ENCODE measurements at places on chromosomes 2 and 18. TPM values are rescaled to one million over a fixed set of nuclear protein-coding genes. Genes with fewer than 3 reads are reported as not detected.

MRPL53 gene
- 18.5 TPM for total RNA-seq

DNA sequence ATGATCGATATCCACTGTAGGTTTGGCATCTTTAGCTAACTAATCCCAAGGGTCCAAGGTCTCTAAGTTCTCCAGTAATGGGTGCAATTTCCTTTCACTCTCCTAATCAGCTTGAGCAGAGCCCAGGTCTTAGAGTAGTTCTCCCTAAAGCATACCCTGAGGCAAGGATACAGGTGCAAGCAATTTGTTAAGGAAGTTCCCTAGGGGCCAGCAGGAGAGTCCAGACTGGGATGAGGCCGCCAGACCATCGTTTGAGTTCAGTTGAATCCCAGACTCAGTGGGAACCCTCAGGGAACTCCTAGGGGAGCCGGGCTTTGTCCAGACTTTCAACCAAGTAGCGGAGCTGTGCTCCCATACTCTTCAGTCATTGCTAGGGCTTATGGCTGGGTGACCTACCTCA, 835.4 kb upstream of the CDH2 start:
- DNase-seq: no peak

RAB6C gene
- not detected for total RNA-seq

DNA sequence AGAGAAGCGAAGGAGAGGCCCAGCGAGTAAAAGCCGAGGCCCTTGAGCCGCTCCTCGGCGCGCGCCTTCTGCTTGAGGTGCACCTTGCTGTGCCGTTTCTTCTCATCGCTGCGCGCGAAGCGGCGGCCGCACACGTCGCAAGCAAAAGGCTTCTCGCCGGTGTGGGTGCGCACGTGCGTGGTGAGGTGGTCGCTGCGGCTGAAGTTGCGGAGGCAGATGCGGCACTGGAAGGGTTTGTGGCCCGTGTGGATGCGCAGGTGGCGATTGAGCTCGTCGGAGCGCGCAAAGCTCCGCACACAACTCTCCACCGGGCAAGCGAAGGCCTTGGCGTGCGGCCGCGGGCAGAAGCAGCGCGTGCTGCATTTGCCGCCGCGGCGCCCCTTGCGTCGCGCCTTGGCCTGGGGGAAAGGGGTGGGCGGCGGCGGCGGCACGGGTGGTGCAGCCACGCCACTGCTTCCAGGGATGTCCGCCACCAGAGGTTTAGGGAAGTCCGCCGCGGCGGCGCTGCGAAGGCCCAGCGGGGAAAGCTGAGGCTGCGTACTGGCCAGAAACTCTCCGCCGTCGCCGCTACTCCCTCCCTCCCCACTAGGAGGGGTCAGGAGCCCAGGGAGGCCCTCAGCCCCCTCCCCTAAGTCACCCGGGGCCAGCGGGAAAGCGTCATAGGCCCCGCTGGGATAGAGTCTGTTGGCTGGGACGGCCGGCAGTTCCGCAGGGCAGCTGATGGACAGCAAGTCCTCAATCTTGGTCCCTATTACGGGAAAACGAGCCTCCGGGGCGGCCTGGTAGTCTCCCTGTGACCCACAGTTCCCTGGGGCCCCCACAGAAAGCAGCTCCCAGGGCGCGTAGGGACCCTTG, 1.7 kb downstream of the EGR4 start:
- DNase-seq: no peak

C18orf63 gene
- not detected for total RNA-seq

GRCh38 chr2:218465987-218466633, 47.2 kb downstream of the VIL1 start:
- DNase-seq: peak; percentile 47

DNA sequence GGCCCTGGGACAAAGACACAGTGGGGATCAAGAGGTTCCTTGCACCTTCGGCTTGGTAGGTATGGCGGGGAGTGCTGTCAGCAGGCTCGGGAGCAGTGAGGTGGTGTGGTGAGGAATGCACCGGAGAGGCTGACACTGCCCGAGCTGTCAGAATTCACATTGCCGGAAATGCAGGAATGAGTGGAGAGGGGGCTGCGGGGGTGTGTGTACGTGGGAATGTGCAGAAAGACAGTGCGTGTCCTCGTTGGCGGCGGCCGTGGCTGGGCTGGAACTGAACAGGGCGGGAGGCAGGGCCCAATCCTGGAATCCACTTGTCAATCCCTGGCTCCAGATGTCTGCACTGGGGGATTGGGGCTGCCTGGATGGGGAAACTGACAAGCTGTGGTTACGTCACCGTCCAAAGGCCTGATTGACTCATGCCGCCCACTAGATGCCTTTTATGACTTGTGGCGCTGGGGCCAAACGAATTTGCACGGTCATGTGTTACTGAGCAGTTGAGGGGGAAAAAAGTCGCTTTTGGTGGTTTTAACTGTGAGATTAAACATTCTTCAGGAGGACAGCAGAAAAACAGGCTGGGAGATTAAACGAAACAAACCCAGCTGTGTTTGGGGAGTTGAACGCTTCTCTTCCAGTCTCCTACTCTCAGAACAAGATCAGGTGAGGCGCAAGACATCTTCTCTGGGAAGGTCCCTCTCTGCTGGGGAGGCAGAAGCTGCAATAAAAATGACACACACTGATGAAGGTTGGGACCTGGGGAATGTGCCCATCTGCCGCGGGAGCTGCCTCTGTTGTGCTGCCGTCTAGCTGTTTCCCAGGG, 189.4 kb upstream of the GLI2 start:
- peak; percentile 98 for DNase-seq

TEKT4 gene
- not detected for total RNA-seq

IL1B gene
- total RNA-seq: 0.86 TPM

GRCh38 chr2:9213477-9214051, 7.0 kb downstream of the ASAP2 start:
- DNase-seq: no peak

GRCh38 chr2:169464882-169465281, 14.4 kb upstream of the BBS5 start:
- DNase-seq: no peak

DNA sequence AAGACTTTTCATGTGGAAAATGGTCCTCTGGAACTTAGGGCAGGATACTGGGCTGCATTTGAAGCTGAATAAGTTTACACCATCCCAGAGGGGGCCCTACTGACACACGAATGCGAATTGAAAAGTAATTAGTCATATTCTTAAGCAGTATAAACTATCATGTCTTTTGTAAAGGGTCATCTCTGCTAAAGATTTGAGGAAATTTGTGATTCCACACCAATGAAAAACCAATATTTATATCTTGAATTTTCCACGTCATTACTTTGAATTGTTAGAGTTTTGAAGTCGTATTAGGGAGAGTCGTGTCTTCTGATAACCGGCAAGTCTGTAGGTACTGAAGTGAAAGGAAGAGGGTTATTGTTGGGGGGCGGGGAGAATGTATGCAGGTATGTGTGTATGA, 4.1 kb upstream of the OTX1 start:
- no peak for DNase-seq

CHRND gene
- total RNA-seq: not detected

CAVIN2 gene
- 2.8 TPM for total RNA-seq

PCARE gene
- total RNA-seq: not detected

IL1R2 gene
- not detected for total RNA-seq

- DNase-seq: no peak
Measured at GRCh38 chr2:187655001-187655400, 100.8 kb upstream of the TFPI start.

GRCh38 chr2:239928391-239929350, 96.5 kb downstream of the NDUFA10 start:
- DNase-seq: peak; percentile 36

DNA sequence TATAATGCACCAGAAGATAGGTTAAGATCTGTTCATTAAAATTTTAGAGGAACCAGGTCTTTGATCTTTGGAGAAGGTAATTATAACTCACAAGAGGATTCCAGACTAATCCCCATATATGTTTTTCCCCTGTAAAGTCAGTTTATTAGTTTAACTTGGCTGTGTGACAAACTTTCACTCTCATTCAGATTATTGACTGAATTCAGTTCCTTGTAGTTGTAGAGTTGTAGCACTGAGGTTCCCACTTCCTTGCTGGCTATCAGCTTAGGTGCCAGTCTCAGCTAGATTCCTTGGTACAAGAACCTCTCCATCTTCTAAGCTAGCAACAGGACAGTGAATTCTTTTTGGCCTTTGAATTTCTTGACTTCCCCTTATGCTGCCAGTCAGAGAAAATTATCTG, 19.1 kb downstream of the REG1A start:
- DNase-seq: no peak

GRCh38 chr2:15303874-15304273, 257.3 kb downstream of the NBAS start:
- no peak for DNase-seq

GRCh38 chr18:48699761-48700160, 160.9 kb downstream of the CTIF start:
- DNase-seq: no peak

- DNase-seq: no peak
Measured at GRCh38 chr2:73285159-73285739, 971 bp upstream of the FBXO41 start.

ODC1 gene
- total RNA-seq: 106 TPM

DNA sequence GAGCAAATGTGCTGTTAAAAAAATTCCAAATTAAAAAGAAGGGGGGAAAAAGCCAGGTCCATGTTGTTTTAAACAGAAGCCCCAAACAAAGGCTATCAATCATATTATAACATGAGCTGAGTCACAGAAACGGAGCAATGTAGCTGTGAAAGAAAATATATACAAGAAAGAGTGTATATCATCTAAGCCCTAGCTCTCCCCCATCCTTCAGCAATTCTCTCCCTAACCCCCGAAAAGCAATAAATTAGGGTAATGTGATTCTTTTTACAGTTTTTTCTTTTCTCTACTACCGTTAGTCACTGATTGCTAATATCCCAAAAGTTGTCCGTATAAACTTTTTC, 25.3 kb downstream of the FEZ2 start:
- DNase-seq: no peak

DNA sequence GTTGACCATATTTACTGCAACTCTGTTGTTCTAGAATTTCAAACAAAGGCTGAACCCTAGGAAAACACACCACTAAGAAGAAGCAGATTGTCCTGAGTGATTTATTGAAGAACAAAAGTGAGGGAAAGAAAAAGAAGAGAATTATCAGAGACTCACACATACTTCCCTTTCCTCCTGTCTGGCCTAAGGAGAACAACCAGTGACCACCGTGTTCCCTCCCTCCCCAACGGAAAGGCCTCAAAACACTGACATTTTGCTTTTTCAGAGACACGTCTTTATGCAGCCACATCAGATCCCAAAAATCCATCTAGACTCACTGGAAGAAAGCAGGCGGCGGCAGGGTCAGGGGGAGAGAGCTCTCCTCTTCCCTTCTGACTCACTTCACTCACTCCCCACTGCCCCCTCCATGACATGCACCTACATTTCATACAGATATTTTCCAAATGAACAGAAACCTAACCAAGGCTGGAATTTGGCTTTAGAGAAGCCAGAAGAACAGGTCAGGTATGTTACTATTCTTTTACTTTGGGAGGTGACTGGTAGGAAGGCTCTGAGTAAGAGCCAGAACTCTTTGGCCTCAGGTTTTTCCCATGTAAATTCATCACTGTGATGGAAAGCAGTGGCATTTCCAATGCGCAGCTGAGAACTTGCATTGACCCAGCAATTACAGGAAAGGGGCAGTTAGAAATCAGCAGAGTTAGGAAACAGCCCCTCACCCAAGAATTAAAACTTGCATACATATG, 169.9 kb downstream of the BCL11A start:
- no peak for DNase-seq

DNA sequence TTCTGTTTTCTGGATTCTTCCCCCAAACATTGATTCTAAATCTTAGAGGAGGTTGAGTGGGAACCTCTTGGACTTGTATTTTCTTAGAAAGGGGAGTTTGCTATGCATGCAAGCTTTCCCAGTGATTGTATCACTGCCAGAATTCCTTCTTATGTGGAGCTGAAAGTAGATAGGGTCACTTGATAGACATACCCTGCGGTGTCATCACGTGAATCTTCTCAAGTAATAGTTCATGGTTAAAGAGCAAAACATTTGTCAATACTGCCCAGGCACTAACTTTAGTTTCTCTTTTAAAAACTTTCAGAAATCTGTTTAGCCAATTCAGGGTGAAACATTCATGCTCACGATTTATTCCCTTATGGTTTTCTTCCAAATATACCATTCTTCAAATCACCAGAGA, 6.4 kb downstream of the PMAIP1 start:
- no peak for DNase-seq

GRCh38 chr18:78728784-78729467, 250.7 kb upstream of the SALL3 start:
- DNase-seq: no peak

DNA sequence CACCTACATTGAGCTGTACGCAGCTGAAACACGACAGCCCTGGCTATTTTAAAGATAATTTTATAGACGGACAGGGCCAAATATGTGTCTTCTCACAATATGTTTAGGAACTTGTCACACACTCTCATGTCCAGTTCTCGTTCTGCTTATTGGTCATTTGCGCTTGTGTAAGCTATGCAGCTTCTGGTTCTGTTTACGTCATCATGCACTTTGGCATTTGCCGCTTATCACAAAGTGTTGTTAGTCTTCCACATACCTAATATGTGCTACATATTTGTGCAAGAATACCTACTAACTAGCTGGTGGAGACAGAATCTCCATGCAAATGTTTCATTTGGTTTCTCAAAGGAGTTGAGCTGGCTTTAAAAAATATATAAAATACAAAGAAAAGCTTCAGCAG, 7.5 kb upstream of the ZNF516 start:
- no peak for DNase-seq

POU3F3 gene
- total RNA-seq: not detected

- DNase-seq: no peak
Measured at GRCh38 chr2:161307676-161308075, 549 bp upstream of the PSMD14 start.

GRCh38 chr2:149223472-149224095, 106.8 kb upstream of the LYPD6 start:
- DNase-seq: no peak
